GM04504 (cell line): ENCODE measurements at places on chromosomes 4 and X.

DNA sequence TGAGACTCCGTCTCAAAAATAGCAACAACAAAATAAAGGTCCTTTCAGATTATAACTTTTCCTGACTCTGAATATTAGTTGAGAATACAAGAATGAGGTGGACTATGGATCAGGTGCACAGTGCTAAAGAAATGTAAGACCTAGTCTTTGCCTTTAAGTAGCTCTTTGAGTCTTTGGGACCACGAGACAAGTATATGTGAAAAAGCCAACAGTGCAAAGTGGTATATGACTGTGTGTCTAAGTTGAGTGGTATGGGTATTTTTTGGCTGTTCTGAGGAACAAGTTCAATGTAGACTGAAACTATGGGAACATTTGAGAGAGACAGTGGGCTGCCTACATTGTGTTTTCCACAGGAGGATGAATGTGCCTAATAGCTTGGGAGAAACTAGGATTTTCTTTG, 2.8 kb downstream of the GAB1 start:
- DNase-seq = no peak

GRCh38 chr4:35399912-35400311, 844.4 kb downstream of the ARAP2 start:
- no peak for DNase-seq

DNA sequence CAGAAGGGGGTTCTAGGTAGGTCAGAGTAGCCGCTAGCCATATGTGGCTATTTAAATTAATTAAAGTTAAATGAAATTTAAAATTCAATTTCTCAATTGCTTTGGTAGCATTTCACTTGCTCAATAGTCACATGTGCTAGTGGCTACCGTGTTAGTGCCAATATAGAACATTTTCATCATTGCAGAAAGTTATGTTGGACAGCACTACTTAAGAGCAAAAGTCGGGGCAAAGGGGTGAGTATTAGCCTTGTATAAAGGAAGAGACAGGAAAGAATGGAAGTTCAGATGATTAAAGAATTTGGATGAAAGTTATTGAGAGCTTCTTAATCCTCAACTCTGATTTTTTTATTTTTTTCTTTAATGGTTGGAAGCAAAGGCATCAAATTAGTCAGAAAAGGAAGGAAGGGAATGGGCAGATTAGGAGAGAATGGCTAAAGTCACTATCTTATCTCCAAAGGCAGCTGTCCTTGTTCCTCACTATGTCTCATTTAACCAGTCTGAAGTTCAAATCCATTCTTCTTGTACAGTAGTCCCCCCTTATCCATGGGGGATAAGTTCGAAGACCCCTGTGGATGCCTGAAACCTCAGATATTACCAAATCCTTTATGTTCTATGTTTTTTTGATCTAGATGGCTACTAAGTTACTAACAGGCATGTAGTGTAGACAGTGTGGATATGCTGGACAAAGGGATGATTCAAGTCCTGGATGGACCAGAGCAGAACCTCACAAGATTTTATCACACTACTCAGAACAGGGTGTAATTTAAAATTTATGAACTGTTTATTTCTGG, 22.9 kb downstream of the OCIAD1 start:
- no peak for DNase-seq

DNA sequence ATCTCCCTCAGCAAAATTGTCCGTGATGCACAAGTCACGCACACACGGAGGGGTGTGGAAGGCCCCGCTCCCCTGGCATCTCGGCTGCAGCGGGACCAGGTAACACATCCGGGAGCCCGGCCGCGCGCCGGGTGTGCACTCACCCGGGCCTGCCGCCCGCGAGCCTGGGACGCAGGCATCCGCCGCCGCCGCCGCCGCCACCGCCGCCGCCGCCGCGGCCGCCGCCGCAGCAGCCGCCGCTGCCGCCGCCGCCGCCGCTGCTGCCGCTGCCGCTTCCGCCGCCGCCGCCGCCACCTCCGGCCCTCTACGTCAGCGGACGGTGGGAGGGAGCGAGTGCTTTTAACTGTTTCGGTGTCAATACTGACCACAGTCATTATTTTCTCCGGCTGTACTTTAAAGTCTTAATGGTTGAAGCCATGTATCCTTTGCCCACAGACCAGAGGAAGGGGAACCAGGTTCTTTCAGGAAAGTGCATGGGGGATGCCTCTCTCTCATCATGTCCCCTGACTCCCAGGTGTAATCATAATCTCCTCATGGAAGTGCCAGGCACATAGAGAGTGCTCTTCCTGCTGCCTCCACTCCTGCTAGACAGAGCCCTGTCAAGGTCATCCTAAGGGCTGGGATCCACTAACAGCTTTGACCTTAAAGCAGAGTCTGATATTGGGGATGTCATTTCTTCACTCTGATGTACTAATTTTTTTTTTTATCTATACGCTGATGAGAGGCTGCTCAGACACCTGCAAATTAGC, 38.0 kb downstream of the MAGEE2 start:
- DNase-seq = no peak

- no peak for DNase-seq
These were observed 6.9 kb upstream of the BBS7 start for GRCh38 chr4:121877041-121877773.

GRCh38 chr4:101256222-101256621, 91.1 kb downstream of the PPP3CA start:
- no peak for DNase-seq

GRCh38 chr4:107710493-107711459, 9.3 kb downstream of the PAPSS1 start:
- DNase-seq = no peak
